ENCODE measurements at places on chromosomes 2 and 18.

- no peak for DNase-seq
Measured at GRCh38 chr2:232354069-232354468, 24.5 kb upstream of the ALPP start.

- no peak for DNase-seq
Measured at GRCh38 chr2:65918760-65919187, 486.4 kb upstream of the SPRED2 start.

GRCh38 chr2:79129804-79130203 lies 9.5 kb downstream of the REG1A start:
- no peak for DNase-seq

GRCh38 chr18:24372279-24372872 lies 25.2 kb downstream of the OSBPL1A start:
- no peak for DNase-seq

GRCh38 chr2:59694176-59694575 lies 859.3 kb downstream of the BCL11A start:
- DNase-seq: no peak

DNA sequence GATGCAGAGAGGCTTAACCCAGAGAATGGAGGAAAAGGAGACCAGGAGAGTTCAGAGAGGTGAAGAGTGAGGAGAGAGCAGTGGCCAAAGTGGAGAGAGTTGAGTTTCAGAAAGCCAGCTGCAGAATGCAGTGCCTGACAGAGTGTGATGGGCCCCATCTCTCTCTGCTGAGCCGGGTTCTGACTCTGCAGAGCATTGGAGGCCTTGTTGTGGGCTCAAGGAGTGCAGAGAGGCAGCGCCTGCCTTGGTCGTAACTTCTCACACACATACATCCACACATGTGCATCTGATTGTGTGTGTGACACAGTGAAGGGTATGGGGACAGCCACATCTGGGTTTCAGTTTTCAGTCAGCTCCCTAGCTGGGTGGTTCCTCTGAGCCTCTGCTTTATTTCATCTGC lies 58.8 kb downstream of the AGAP1 start:
- no peak for DNase-seq

DNA sequence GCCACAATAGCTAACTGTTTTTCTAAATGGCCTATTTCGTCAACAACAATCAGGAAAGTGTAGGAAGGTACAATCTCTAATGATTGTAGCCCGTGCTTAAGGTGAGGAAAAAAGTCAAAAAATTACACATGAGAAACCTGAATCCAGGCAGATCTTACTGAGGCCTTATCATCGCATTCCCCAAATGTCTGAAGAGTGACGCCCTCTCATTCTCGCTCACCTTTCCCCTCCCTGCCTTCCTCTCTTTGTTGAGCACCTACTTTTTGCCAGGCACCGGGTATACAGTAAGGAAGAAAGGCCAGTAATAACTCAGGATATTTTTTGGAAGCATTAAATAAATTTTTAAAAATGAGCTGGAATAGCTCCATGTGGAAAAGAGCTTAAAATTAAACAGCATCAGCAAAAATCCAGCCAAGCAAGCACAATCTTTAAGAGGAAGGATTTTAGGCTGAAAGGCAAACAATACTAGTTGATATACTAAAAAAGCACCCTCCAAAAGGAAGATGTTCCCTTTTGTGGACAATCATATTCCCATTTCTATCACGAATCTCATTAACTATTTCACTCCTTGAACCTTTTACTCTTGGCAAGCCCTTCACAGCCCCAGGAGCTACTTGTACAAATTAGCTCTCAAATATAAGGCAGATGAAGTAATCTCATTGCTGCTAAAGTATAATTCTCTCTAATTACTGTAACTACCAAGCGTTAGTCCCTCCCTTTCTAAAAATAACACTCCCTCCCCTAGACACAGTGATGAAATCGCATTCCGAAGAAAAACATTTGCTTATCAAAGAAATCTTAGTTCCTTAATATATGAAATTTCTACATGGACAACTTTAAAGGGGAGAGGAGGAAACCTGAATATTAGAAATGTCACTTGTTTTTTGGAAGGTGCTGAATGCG lies 40.0 kb downstream of the STAT1 start:
- no peak for DNase-seq

GRCh38 chr2:129443235-129443864 lies 536.1 kb upstream of the RAB6C start:
- no peak for DNase-seq

- DNase-seq: no peak
Measured at GRCh38 chr18:2978661-2979106, 34.3 kb downstream of the LPIN2 start.
